ENCODE measurements at places on chromosomes 12 and 14. TPM values are rescaled to one million over a fixed set of nuclear protein-coding genes. Genes with fewer than 3 reads are reported as not detected.

- no peak for DNase-seq
Observed at GRCh38 chr12:82765971-82766705, 79.4 kb downstream of the TMTC2 start.

GRCh38 chr12:31011746-31012566 lies 61.7 kb upstream of the DDX11 start:
- DNase-seq = no peak

DNA sequence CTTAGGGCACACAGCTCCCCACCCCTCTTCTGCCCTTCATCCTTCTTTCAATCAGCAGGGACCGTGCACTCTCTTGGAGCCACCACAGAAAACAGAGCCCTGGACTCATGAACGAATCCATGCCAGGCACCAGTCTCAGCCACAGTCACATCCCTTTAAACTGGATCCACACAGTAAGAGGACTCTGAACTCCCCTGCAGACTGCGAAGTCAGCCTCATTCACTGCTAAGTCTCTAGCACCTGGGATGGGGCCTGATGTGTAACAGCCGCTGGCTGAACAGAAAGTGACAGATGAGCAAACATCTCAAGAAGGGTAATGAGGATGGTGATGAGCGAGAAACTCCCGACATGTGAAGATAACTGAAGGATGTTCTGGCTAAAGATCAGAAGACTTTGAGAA lies 45.8 kb upstream of the IQSEC3 start:
- DNase-seq = no peak

DNA sequence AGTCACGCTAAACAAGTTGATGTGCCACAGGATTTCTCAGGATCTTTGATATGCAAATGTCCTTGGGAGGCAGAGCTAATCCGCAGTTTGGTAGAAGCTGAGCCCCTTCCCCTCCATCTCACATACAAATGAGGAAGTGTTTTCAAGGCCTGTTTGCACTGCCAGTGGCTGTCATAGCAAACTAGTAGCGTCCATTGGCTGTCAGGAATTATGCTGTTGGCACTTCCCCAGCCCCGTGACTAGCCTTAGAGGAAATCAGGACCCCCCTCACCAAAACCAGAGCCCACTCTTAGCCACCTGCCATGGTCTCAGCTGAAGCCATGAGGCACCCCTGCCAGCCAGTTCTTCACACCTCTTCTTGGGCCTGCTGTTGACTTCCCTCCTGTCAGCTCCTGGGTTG lies 253.9 kb downstream of the CACNA1C start:
- DNase-seq = no peak

- DNase-seq = no peak
Observed at GRCh38 chr12:82745063-82745674, 58.5 kb downstream of the TMTC2 start.

PSMC6 gene
- 64.8 TPM for total RNA-seq

TCTN2 gene
- total RNA-seq = 5.9 TPM

All from dermis microvascular lymphatic vessel endothelial cell (primary cell).